ENCODE measurements at places on chromosomes 11 and 22.
A peak's percentile ranks its signal among the peaks of the same experiment; 100 is the strongest.

- DNase-seq, result peak; percentile 11
Observed at GRCh38 chr22:32482708-32483107, 8.1 kb downstream of the FBXO7 start.

DNA sequence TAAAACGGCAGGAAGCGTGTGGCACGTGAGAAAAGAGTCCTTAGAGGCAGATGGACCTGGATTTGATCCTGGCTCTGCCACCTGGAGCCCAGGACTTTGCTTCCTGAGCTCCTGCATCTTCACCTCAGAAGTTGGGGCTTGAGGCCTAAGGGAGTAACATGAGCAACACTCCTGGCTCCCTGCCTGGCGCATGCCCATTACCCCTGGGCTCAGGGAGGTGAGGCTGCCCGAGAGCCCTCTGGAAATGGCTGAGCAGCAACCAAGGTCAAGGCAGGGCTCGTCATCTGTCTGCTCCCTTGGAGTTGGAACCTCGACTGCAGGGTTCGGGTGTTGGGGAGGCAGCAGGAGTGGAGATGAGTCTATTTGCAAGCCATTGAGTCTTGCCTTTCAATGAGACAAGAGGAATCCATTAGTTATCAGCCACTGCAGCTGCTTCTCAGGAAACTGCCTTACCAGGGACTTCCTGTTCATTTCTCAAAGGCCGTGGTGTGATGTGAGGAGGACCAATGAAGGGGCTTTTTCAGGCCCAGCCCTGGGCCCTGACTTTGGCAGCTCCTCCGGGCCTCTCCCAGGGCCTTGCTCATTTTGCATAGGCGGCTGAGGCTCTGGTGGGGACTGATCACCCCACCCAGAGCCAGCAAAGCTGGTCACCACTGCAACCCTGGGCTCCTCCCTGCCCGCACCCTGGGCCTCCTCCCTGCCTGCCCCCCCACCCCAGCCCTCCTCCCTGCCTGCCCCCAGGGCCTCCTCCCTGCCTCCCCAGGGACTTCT, 6.4 kb downstream of the FADS2 start:
- DNase-seq, result no peak

DNA sequence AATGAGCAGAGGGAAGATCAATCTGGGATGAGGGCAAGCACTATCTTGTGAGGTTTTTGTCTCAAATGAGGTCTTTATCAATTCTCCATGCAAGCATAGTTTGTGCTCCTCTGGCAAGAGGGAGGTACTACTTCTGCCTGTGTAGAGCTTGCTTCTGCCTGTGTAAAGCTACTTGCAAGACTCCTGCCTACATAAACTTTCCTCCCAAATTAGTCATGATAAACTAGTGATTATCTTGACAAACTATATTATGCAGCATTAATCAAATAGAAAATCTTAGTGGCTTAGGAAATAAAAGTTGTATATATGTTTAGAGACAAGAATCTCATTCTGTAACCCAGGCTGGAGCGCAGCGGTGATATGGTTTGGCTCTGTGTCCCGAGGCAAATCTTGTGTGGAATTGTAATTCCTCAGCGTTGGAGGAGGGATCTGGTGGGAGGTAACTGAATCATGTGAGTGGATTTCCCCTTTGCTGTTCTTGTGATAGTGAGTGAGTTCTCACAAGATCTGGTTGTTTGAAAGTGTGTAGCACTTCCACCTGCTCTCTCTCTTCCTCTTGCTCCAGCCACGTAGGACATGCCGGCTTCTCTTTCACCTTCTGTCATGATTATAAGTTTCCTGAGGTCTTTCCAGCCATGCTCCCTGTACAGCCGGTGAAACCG, 8.0 kb upstream of the MMP10 start:
- peak; percentile 3 for DNase-seq

GRCh38 chr11:59201353-59201752, 11.4 kb downstream of the MPEG1 start:
- no peak for DNase-seq

- DNase-seq, result peak; percentile 48
Observed at GRCh38 chr22:30396871-30397655, at the start of gene SEC14L2. Gene SEC14L2 (plus strand): TSS chr22:30397018. CDS start chr22:30397117, 99 bp downstream.

DNA sequence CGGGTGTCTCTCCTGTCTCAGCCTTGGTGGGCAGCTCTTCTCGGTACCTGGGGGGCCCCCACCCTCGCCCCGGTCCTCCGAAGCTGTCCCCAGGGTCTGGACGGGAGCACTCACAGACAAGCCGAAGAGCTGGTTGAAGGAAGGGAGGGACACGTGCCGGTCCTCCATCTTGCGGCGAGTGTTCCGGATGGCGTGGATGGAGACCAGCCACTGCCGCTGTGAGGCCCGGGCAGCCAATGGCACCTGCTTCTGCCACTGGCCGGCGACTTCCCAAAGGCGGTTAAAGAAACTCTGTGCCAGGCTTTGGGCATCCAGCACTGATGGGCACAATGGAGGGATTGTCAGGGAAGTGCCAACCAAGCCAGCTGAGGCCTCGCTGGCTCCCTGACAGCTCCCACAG, 18.7 kb downstream of the PPM1F start:
- DNase-seq, result no peak

GRCh38 chr11:124582565-124582964, 12.8 kb downstream of the OR8A1 start:
- no peak for DNase-seq

DNA sequence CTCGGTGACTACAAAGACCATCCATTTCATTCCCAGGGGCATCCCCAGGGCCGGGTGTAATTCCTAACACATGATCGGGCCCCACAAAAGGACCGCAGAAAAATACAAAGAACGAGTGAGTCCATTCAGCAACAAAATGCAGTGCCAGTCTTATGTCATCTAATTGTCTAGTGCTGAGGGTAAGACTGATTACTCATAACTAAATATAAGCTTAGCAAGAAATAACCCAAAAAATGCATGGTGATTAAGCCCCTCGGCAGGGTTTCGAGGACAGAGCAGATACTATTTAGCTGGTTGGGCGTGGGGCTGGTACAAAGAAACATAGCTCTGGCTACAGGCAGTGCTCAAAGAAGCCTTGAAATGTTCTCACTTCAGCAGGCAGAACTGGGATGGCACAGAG, 1078.9 kb downstream of the OPCML start:
- DNase-seq, result no peak

DNA sequence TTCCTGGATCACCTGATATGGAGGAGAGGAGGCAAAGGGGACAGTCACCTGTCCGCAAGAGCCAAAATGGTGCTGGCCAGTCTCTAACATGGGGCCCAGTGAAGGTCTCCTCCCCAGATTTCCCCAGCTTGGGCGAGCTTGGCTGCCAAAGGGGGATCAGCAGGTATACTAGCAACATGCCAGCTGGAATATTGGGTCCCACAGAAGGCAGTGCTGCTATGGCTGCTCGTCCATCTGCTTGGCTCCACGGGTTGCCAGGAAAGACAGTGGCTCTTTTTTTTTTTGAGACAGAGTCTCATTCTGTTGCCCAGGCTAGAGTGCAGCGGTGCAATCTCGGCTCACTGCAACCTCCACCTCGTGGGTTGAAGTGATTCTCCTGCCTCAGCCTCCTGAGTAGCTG, 12.7 kb upstream of the KAT5 start:
- no peak for DNase-seq

GRCh38 chr22:30273711-30274436, 7.2 kb upstream of the OSM start:
- DNase-seq, result no peak

GRCh38 chr22:22951035-22951434, 63.4 kb downstream of the IGLL5 start:
- DNase-seq, result no peak

DNA sequence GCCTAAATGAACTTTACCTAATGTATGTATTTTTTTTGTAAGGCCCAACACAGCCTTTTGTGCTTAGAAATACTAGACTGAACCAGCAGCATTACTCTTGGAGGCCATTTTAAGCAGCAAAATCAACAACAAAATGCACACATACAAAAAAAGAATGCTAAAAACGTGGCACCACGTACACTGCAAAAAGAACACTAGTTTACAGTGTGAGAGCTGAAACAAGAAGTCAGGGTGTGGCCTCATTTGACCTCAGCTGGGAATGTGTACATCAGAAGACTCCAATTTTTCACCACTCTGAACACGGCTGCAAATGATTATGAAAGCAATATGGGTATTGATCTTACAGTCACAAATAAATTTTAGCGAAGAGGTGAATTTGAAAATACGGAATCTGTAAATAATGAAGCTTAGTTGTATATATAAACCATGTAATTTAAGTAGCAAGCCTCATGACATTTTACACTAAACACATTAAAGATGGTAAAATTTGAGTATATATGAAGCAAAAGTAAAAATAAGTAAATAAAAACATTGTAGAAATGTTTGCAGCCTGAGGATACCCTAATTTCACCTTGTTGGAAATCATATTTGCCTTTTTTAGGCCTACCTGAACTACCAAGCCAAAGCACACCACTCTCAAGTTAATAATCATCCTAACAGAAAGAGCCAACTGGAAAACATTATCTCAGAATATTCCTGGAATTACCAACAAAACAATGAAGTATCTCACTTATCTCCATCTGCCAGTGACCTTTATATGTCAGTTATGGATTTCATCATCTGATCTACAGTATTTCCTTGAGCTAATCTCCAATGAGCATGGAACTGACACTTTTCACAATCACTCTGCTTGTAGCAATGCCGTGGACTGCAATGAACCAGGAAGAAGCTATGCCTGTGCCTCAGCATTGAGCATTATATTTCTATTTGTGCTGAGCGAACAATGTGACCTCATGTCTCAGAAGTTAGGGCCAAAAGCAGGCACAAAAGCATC, 319.5 kb upstream of the FAT3 start:
- DNase-seq, result no peak

DNA sequence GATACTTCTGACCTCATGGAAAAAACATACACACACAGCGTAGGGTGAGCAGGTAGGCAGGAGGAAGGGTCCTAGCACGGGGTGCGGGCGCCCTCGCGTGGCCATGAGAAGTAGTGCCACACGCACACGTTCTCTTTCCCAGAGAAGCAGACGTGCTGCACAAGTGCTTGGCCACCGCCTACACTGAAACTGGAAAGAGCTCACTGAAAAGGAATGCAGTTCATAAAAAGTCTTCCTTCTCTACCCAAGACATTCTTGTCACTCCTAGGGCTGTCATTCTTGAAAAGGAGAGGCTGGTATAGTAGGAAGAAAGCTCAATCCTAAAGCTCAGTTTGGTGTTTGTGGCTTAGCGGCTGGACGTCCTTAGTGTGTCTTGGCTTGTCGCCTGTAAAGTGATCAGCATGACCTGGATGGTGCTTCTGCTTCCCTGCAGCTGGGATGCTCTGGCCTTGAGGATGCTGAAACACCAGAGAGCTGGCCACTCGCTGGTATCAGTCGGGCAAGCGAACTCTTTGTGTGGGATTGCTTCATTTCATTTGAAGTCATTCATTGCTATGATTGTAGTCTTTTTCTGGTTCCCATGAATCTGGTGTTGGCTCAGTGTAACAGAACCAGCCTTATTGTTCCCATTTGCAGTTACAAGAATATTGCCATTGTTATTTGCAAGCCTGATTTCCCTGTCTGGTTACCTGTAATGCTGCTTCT, 303.8 kb downstream of the NTM start:
- DNase-seq, result peak; percentile 86

DNA sequence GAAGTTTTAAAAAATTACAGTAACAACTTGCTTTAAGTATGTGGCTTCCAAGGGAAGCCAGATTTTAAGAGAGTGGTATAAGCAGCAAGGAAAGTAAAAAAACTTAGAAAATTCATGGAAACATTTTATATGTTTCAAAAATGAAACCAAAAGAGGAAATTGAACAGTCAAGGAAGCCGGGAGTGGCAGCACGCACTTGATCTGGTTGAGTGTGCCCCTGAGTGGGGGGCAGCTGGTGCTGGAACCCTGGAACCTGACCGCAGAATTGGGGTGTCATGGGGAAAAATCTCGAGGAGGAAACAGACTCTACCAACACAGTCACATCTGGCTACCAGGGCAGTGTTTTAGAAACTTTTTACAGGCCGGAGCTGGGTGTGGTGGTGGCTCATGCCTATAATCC, 14.0 kb downstream of the MICALL1 start:
- DNase-seq, result no peak

- no peak for DNase-seq
Observed at GRCh38 chr11:72826191-72826941, 12.2 kb downstream of the ATG16L2 start.

- DNase-seq, result no peak
Observed at GRCh38 chr22:45583504-45583903, 80.8 kb downstream of the FBLN1 start.

GRCh38 chr11:2484576-2485125, 39.8 kb downstream of the KCNQ1 start:
- no peak for DNase-seq

DNA sequence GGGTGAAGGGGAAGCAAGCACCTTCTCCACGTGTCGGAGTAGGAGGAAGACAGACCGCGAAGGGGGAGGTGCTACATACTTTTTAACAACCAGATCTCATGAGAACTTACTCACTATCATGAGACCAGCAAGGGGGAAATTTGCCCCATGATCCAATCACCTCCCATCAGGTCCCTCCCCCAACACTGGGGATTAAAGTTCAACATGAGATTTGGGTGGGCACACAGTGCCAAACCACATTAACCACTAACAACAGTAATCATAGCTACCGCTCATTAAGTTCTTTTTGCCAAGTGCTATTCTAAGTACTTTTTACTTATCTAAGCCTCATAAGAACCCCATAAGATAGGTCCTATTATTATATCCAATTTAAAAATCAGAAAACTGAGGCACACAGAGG, 450.5 kb upstream of the DDI1 start:
- no peak for DNase-seq

DNA sequence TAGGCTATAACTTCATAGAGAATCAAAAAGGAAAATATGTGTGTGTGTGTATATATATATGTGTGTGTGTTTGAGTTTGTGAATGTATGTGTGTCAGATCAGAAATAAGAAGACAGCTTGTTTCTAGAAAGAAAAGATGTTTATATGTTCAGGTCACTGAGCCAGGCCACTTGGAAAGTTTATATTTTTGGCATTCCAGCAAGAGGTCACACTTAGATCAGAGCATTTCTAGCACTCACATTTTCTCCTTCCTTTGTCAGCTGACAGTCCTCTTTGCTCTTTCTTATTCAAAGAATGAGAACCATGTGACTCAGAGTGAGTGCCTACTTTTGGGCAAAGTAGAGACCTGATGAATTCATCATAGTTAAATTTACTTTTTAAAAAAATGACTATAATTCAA, 22.9 kb downstream of the RAB38 start:
- no peak for DNase-seq

DNA sequence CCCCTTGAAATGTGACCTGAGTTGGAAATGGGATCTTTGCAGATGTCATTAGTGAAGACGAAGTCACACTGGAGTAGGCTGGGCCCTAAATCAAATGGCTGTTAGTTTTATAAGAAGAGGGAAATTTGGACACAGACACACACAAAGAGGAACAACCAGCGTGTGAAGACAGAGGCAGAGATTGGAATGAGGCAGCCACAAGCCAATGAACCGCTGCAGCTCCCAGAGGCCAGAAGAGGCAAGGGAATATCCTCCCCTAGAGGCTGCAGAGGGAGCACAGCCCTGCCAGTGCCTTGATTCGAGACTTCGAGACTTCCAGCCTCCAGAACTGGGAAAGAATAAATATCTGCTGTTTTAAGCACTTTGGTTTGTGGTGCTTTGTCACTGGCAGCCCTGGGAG, 484.5 kb downstream of the MN1 start:
- DNase-seq, result no peak

GRCh38 chr22:20572132-20572802, 64.9 kb downstream of the MED15 start:
- DNase-seq, result no peak

GRCh38 chr11:18332302-18332701, 9.9 kb downstream of the GTF2H1 start:
- peak; percentile 9 for DNase-seq

Data from kidney glomerular epithelial cell (primary cell).